ENCODE measurements at places on chromosomes 1 and 21. TPM values are rescaled to one million over a fixed set of nuclear protein-coding genes. Genes with fewer than 3 reads are reported as not detected.

Gene HMCN1
- total RNA-seq = 26.0 TPM

Gene VSIG8
- total RNA-seq = 0.46 TPM

Gene CD1B
- total RNA-seq = not detected

Gene ZYG11A
- total RNA-seq = 0.15 TPM

Gene IVL
- 0.31 TPM for total RNA-seq

Gene CCT3
- 128 TPM for total RNA-seq

Gene SLC35F3
- 1.4 TPM for total RNA-seq

Gene KPRP
- not detected for total RNA-seq

Gene SRRM1
- 92.4 TPM for total RNA-seq

Gene AIRE
- total RNA-seq = not detected

Gene ACBD3
- 51.9 TPM for total RNA-seq

Gene RAP1GAP
- 41.4 TPM for total RNA-seq

Gene TRIM46
- total RNA-seq = 0.71 TPM

Gene OPRD1
- total RNA-seq = not detected

Gene GCSAML
- 0.40 TPM for total RNA-seq

Gene DPH2
- total RNA-seq = 25.5 TPM

Gene PIK3CD
- total RNA-seq = 17.0 TPM

Gene SEMA6C
- 9.8 TPM for total RNA-seq

Gene RHOU
- 25.8 TPM for total RNA-seq

Gene GPR153
- 8.0 TPM for total RNA-seq
